ENCODE measurements at places on chromosomes 11 and 22.

DNA sequence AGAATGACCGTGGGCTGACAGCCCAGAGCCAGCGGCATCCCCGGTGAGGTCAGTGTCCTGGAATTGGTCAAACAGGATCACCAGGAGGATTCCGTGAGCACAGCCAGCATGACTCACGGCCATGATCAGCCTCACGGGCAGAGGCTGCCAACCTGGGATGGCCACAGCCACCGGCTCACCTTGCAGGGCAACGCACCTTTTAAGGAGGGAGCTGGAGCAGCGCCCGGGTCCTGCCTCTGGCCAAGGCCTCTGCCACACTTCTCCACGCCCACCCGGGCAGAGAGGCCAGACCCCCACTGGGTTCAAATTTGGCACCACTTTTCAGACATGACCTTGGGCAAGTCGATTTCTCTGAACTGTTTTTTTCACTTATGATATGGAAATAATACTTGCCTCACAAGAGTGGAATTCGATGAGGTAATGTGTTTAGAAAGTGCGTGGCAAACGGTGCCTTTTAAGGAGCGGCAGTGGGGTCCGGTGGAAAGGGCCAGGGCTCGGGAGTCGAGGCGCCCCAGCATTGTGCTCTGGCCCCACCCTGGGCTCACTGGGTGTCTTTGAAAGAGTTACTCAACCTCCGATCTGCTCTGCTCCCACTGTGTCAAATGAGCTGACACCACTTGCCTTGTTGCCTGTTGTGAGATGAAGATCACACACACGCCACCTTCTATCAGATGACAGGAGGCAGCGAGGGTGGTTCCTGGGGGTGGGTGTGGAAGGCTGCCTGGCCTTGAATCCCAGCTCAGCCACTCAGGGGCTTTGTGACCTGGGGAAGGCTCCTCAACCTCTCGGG, 16.0 kb downstream of the TXN2 start:
- DNase-seq, result no peak

GRCh38 chr11:107706531-107706930, 5.3 kb downstream of the SLN start:
- no peak for DNase-seq

DNA sequence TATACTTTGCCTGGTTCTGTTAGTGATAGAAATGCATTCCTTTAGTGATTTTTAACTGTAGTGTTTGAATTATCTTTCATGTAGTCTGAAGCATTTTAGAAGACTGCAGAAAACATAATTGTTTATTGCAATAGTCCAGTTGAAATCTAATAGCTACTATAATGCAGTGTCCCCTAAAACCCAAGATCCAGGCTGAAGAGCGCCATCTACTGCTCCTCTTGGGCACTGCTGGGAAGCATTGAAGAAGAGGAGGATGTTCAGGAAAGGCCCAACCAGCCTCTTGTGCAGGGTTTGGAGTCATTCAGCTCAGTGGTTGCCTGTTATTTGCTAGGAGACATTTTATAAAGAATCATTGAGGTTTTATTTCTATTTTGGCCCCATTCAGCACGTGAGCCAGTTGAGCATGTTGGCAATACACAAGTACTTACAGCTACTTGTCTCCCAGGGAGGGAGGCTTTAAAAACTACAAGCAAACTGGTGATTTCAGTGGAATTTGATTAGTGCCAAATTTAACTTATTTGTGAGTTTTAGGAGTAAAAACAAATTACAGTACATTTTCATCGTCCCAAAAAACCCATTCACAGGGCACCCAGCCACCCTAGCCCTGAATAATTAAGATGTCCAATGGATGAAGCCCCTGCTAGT, 74.9 kb upstream of the HORMAD2 start:
- DNase-seq, result peak; percentile 62

DNA sequence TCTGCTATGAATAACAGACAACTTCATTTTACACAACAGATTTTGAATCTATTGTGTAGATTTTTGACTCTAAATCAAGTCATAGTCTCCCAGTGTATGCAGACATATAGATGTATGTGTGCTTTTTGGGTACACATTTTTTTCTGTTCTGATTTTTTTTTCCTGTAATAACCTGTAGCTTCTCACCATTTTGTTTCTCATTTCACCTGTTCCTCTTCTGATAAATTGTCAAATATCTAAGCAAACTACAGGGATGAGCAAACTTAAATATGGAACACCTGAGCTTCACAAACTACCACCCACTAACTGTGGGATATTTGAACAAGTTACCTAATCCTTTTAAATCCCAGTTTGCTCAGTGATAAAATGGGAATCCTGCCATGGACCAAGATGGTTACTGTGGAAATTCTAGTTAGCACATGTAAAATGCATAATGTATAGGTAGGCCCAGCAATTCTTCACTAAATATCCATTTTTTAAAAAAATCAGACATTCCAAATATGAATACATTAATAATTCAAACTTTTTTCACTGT, 15.7 kb downstream of the LGR4 start:
- no peak for DNase-seq

- DNase-seq, result no peak
These were observed 322.3 kb upstream of the FAT3 start for GRCh38 chr11:91902312-91902711.

DNA sequence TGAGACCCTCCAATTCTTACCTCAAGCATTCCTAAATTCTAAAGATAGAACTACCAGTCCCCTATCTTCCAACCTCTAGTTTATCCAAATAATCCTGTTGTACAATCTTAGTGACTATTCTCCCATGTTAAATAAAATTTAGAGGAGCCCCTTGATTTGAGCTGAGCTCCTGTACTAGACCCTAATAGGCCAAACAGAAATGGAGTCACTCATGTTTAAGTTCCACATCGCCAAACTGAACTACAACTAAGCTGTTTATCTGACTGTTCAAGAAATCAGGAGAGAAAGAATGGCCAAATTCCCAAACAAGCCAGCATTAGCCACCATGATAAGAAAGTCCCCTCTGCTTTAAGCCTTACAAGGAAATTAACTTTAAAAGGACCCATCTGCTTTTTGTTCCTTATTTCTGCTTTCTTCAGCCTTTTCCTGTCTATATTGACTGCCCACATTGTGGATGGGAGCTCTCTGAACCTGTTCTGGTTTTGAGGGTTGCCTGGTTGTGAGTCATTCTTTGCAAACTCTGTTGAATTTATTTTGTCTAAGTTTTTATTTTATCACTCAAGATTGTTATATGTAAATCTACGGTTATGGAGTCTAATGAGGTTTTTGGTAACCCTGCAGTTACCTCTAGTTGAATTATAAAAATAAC, 90.4 kb downstream of the TTC28 start:
- no peak for DNase-seq

- DNase-seq, result no peak
These were observed 2.4 kb downstream of the WNT11 start for GRCh38 chr11:76203937-76204336.

DNA sequence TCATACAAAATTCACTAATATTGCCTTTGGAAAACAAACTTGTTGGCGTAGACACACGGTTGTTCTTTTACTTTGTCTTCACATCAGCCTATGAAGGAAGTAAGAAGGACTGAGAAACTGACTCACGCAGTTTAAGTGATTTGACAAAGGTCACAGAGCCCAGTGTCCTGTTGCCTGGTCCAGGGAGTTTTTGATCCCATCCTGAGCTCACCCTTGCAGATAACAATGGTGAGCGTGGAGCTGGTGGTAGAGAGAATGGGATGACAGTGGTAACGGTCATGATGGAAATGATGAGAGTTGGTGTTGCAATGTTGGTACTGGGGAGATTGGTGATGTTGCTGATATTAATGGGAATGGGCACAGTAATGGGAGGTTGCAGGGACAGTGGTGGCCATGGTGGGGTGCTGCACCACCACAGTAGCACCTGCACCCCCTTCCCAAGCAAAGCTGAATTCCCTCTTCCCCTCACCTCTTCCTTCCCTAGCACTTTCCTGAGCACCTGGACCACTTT, 22.0 kb downstream of the CREB3L1 start:
- DNase-seq, result no peak

DNA sequence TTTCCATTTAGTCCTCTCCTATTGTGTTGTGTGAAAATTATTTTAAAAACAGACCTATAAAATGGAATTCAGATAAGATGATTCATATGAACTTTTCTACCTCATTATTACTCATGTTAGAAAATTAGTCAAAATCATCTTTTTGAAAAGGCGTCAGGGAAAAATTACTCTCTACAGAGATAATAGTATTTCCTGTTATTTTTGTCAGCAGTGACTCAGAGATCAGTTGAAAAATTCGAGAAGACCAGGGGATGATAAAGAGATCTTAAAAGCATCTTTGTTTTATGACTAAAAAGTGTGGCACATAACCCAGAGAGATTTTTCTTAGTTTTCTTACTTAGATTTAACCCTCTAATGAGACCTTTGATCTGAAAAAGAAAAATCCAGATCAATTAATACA, 157.9 kb upstream of the CARD18 start:
- no peak for DNase-seq

DNA sequence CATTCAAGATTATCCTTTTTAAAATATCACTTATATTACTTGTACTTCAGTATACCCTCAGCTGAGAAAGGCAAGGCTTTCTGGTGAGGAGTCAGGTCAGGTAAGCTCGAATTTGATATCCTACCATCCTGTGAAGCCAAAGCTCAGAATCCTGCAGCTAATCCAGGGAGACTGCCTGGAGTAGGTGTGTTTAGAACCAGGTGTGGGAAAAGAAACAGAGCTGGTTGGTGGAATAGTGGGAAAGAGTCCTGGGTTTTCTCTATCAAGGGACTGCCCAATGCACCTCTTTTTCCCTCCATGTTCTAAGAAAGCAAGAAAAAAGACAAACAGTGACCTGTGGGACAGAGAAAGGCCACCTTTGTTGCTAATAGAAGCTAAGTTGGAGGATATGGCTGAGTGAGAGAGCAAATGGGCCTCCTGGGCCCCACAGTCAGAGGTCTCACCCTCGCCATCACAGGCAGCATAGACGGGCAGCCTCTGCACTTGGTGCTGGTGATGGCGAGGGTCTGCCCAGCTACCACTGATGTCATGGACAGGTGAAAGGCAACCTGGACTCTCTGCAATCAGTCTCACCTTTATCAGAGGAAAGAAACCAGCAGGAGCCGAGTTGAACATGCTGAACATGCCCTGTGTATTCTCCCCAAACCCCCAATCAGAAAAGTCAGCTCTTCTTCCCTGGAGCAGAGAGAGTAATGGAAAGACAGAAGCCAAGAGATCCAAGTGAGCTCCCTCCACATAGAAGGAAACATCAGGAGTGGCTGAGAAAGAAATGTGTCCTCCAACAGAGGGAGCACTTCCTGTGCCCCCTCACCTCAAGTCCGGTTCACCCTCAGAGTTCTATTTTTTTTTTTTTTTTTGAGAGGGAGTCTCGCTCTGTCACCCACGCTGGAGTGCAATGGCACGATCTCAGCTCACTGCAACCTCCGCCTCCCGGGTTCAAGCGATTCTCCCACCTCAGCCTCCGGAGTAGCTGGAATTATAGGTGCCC, 491.3 kb downstream of the BUD13 start:
- DNase-seq, result no peak

- no peak for DNase-seq
These were observed 501.9 kb downstream of the CNTN5 start for GRCh38 chr11:99522467-99523173.

GRCh38 chr11:133560472-133560855, 28.2 kb upstream of the OPCML start:
- no peak for DNase-seq

DNA sequence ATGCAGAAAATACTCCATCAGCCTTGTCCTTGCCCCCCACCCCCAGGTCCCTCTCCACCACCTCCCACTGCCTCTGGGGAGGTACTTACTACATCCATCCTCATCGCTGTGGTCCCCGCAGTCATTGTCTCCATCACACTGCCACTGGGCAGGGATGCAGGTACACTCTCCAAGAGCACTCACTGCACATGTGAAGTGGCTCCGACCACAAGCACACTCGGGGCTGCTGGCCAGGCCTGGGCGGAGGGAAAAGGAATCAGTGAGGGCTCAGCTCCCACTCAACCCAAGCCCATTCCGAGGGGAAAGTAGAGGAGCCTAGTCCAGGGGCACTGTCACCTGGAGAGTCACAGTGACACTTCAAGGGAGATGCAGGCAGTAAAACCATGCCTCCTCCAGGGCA, 15.7 kb downstream of the LRP4 start:
- no peak for DNase-seq

GRCh38 chr11:131572423-131572822, 202.0 kb downstream of the NTM start:
- no peak for DNase-seq

All from stimulated activated CD4-positive, alpha-beta T cell treated with anti-CD3 and anti-CD28 coated beads, Interleukin-4, amount 100 ng/mL, for 1 hour (primary cell).